PC-9 (cell line): ENCODE measurements at places on chromosomes 1 and 21. TPM values are rescaled to one million over a fixed set of nuclear protein-coding genes. Genes with fewer than 3 reads are reported as not detected.

- no peaks in the 10 kb centered on the region for H3K4me1 ChIP-seq
- DNase-seq: no peak
- H3K4me3 ChIP-seq: no peak overlapping the region
- H3K27ac ChIP-seq: no peak overlapping the region
Measured at GRCh38 chr1:163535807-163536206, 214.1 kb downstream of the NUF2 start.

GRCh38 chr1:5287178-5288150, 633.1 kb downstream of the AJAP1 start:
- no peaks in the 10 kb centered on the region for H3K4me1 ChIP-seq
- H3K27me3 ChIP-seq: no peaks in the 10 kb centered on the region
- H3K36me3 ChIP-seq: no peaks in the 10 kb centered on the region
- no peak overlapping the region for H3K27ac ChIP-seq
- H3K4me3 ChIP-seq: no peak overlapping the region

RCSD1 gene
- not detected in 2 replicates for total RNA-seq

- no peaks in the 10 kb centered on the region for H3K36me3 ChIP-seq
- no peak overlapping the region for H3K27ac ChIP-seq
- H3K27me3 ChIP-seq: no peaks in the 10 kb centered on the region
- no peak overlapping the region for H3K4me3 ChIP-seq
Measured at GRCh38 chr1:26019641-26020315, 1.8 kb upstream of the EXTL1 start.

L1TD1 gene
- 0.10 TPM in 1 of 2 replicates, not detected in the other for total RNA-seq

DNA sequence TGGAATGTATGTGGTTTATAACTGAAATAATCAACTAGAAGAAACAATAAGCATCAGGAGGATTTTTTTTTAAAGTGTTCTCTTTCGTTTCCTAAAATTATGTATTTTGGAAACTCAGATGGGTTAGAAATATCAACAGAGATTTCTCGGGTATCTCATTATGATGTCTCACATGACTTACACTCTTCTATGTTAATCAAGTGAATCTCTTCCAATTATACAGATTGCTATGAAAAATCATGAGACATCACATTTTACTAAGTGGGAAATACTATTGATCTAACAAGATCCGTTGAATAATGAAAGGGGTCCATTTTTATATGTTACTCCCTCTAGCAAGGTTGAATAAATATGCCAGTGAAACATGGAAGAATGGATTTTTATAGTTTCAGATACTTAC, 54.7 kb upstream of the NRIP1 start:
- no peak for DNase-seq
- H3K4me3 ChIP-seq: no peak overlapping the region
- no peak overlapping the region for H3K27ac ChIP-seq
- peaks cover 15% of the 10 kb centered on the region for H3K4me1 ChIP-seq
- H3K27me3 ChIP-seq: no peaks in the 10 kb centered on the region

- no peak overlapping the region for H3K27ac ChIP-seq
- H3K4me1 ChIP-seq: no peaks in the 10 kb centered on the region
- H3K27me3 ChIP-seq: no peaks in the 10 kb centered on the region
- no peak for DNase-seq
- no peaks in the 10 kb centered on the region for H3K36me3 ChIP-seq
Measured at GRCh38 chr21:45196620-45197019, 91.1 kb downstream of the POFUT2 start.

GRCh38 chr1:232951180-232951579, 769 bp downstream of the NTPCR start:
- H3K4me1 ChIP-seq: peaks cover 14% of the 10 kb centered on the region
- H3K36me3 ChIP-seq: 0 out of 2 replicates have a peak, but pooled peaks cover 4% of the 10 kb centered on the region
- peak overlapping the region; percentile 78 for H3K4me3 ChIP-seq
- no peak overlapping the region for H3K27ac ChIP-seq
- DNase-seq: no peak
- no peaks in the 10 kb centered on the region for H3K27me3 ChIP-seq

DNA sequence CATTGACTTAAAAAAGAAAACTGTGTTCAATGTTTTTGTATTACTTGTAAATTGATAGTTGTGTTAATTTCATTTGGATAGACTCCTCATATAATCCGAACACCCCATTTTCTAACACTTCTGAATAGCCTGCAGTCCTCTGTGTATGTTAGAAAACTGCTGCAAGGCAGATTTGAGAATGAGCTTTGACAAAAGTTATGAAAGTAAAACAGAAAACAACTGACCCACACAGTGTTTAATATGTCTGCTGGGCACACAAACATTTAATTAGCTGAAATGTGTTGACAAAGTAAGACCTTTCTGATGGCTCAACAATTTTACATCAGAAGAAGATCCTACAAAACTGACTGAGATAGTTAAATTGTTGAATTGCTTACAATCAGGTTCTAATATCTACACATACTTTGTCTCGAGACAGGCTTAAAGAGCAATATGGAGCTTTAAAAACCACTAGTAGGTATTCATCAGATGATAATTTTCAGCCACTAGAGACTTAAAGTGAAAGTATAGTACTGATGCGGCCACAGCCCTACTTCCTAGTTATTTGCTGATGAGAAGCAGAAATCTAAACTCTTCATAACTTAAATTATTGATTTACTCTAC, 40.0 kb upstream of the PRMT6 start:
- no peak overlapping the region for H3K4me3 ChIP-seq
- no peaks in the 10 kb centered on the region for H3K4me1 ChIP-seq
- no peak for DNase-seq
- H3K27ac ChIP-seq: no peak overlapping the region
- no peaks in the 10 kb centered on the region for H3K36me3 ChIP-seq

GRCh38 chr1:147089457-147089856, 82.8 kb downstream of the PRKAB2 start:
- H3K27ac ChIP-seq: no peak overlapping the region
- H3K36me3 ChIP-seq: no peaks in the 10 kb centered on the region
- H3K4me1 ChIP-seq: 0 out of 2 replicates have a peak, but pooled peaks cover 7% of the 10 kb centered on the region
- no peaks in the 10 kb centered on the region for H3K27me3 ChIP-seq
- no peak for DNase-seq
- H3K4me3 ChIP-seq: no peak overlapping the region

HCRTR1 gene
- not detected in 2 replicates for total RNA-seq

RBM11 gene
- 2.4 and 4.5 TPM in 2 replicates for total RNA-seq

- no peak overlapping the region for H3K27ac ChIP-seq
- no peak overlapping the region for H3K4me3 ChIP-seq
- DNase-seq: no peak
- H3K27me3 ChIP-seq: peaks cover 10% of the 10 kb centered on the region; the same call in 1 of the 2 replicates
Measured at GRCh38 chr1:68331117-68331865, 99.0 kb upstream of the WLS start.

TMEM200B gene
- 1.1 and 1.2 TPM in 2 replicates for total RNA-seq

GRCh38 chr1:29633771-29634170, 397.4 kb downstream of the PTPRU start:
- H3K4me3 ChIP-seq: no peak overlapping the region
- peaks cover 3% of the 10 kb centered on the region; the same call in 1 of the 2 replicates for H3K4me1 ChIP-seq
- no peaks in the 10 kb centered on the region for H3K36me3 ChIP-seq
- H3K27me3 ChIP-seq: no peaks in the 10 kb centered on the region
- no peak overlapping the region for H3K27ac ChIP-seq

GRCh38 chr21:39037807-39038405, 145.3 kb downstream of the PSMG1 start:
- no peak overlapping the region for H3K4me3 ChIP-seq
- H3K4me1 ChIP-seq: no peaks in the 10 kb centered on the region
- H3K27ac ChIP-seq: no peak overlapping the region
- H3K27me3 ChIP-seq: no peaks in the 10 kb centered on the region
- H3K36me3 ChIP-seq: no peaks in the 10 kb centered on the region

DNA sequence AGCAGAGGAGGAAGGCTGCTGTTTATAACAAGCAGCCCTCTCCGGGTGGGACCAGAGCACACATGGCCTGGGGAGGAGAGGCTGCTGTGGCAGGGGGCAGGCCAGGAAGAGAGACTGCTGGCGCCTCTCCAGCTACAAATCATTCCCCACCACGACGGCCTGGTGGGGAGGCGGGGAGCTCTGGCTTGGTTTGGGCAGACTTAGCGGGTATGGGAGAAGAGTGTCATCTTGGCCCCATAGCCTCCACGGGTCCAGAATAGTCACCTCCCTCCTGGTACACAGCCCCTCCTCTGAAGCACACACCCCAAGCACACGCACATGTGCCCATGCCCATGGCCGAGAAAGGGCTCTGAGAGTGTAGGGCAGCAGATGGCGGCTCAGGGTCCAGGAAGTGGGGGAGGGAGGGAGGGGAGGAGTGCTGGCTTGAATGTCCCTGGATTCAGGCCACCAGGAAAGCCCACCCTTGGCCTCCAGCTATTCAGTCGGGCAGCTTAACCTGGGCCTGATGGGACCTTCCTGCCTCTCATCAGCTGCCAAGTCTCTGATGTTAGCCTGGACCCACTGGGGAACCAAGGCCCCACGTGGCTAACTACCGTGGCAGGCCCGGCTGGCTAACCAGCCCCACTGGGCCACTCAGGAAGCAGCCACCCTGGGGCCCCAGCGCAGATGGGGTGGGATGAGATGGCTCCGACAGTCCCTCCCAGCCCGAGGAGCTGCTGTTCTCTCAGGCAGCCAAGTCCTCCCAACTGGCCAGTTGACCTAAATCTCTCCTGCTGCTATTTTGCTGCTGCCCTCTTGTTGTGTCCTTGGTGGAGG, 10.9 kb downstream of the LRP8 start:
- DNase-seq: no peak
- H3K4me1 ChIP-seq: no peaks in the 10 kb centered on the region
- no peaks in the 10 kb centered on the region for H3K36me3 ChIP-seq
- H3K27ac ChIP-seq: no peak overlapping the region
- no peak overlapping the region for H3K4me3 ChIP-seq

SYCP1 gene
- total RNA-seq: not detected in 2 replicates

FCRL6 gene
- not detected in 2 replicates for total RNA-seq

GRCh38 chr21:16538936-16539440, 809.2 kb downstream of the USP25 start:
- DNase-seq: no peak
- no peaks in the 10 kb centered on the region for H3K4me1 ChIP-seq
- H3K27me3 ChIP-seq: no peaks in the 10 kb centered on the region

INSRR gene
- total RNA-seq: not detected in 2 replicates

DNA sequence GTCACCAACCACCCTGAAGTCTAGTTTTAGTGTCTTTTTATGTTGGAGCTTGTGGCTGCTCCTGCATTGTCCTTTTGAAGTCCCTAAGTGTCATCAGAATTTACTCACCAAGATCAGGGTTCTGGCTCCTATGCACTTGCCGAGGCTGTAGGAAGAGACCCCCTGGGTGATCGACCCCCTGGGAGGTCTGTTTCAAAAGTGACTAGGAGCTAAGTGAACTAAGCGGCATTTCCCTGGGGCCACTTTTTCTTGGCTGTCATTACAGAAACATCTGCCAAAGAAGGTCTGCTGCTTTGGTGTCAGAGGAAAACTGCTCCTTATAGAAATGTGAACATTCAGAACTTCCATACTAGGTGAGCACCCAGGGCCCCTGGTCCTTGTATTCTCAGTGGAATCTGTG, 39.4 kb downstream of the ACTN2 start:
- peaks cover 95% of the 10 kb centered on the region for H3K27me3 ChIP-seq
- no peak overlapping the region for H3K4me3 ChIP-seq
- H3K27ac ChIP-seq: no peak overlapping the region
- no peaks in the 10 kb centered on the region for H3K36me3 ChIP-seq
- H3K4me1 ChIP-seq: no peaks in the 10 kb centered on the region

ANKRD45 gene
- 0.28 TPM in 1 of 2 replicates, not detected in the other for total RNA-seq

LCK gene
- total RNA-seq: 2.0 and 2.6 TPM in 2 replicates

GRCh38 chr1:156766298-156767100, 836 bp upstream of the PRCC start:
- H3K4me3 ChIP-seq: peak overlapping the region; percentile 80
- 0 out of 2 replicates have a peak, but pooled peaks cover 11% of the 10 kb centered on the region for H3K36me3 ChIP-seq
- no peaks in the 10 kb centered on the region for H3K27me3 ChIP-seq
- H3K27ac ChIP-seq: peak overlapping the region; percentile 36; the same call in 1 of the 2 replicates
- H3K4me1 ChIP-seq: peaks cover 18% of the 10 kb centered on the region
- no peak for DNase-seq

KRTAP13-2 gene
- not detected in 2 replicates for total RNA-seq

TTC39A gene
- 7.3 and 10.4 TPM in 2 replicates for total RNA-seq

CA14 gene
- 0.95 and 1.7 TPM in 2 replicates for total RNA-seq

ZNF697 gene
- 3.6 and 4.1 TPM in 2 replicates for total RNA-seq

DNA sequence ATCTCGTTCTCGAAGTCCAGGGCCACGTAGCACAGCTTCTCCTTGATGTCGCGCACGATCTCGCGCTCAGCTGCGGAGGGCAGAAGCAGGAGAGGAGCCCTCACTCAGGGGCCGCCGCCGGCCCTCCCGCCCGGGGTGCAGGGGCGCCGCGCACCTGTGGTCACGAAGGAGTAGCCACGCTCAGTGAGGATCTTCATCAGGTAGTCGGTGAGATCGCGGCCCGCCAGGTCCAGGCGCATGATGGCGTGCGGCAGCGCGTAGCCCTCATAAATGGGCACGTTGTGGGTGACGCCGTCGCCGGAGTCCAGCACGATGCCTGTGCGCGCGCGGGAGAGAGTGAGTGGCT, 1.8 kb downstream of the ACTA1 start:
- DNase-seq: no peak
- H3K27ac ChIP-seq: no peak overlapping the region
- H3K36me3 ChIP-seq: no peaks in the 10 kb centered on the region
- no peaks in the 10 kb centered on the region for H3K27me3 ChIP-seq

LENEP gene
- 1.2 and 1.3 TPM in 2 replicates for total RNA-seq

- no peaks in the 10 kb centered on the region; the same call in 1 of the 2 replicates for H3K36me3 ChIP-seq
- H3K4me1 ChIP-seq: peaks cover 38% of the 10 kb centered on the region
- no peaks in the 10 kb centered on the region for H3K27me3 ChIP-seq
- DNase-seq: no peak
Measured at GRCh38 chr1:203629507-203630082, 3.0 kb downstream of the ATP2B4 start.

LEMD1 gene
- total RNA-seq: 16.7 and 22.1 TPM in 2 replicates

DNA sequence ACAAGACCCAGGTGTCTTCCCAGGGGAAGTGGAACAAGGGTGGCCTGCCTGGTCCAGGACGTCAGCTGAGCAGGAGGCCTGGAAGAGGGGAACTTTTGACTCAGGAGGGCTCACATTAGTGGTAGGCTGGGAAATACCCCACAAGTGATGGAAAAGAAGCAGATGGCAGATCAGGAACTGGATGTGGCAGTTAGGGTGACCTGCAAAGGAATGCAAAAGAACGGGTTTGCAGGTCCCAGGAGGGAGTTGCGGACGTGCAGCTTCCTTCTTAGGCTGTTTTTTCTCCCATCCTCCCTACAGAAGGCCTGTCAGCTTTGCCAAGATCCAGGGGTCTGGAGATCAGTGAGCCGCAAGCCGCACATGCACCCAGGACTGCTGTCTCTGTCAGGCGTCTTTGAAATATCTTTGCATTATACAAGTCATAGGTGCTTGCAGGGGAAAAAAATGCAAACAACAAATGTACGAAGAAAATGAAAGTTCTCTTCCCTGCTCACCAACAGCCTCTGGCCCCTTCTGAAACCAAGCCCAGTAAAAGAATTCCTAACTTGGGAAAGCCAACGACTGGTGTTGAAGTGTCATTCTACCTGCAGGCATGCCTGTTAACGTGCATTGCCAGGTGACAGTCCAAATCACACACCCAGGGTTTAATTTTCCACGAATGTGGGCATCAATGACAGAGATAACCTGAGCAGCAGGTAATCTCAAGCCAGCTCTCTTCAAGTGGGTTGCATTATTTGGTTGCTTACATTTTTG, 34.4 kb downstream of the NENF start:
- peak overlapping the region; percentile 69 for H3K27ac ChIP-seq
- DNase-seq: peak; percentile 91
- H3K4me1 ChIP-seq: peaks cover 38% of the 10 kb centered on the region
- H3K27me3 ChIP-seq: no peaks in the 10 kb centered on the region
- no peaks in the 10 kb centered on the region for H3K36me3 ChIP-seq
- H3K4me3 ChIP-seq: peak overlapping the region; percentile 42; the same call in 1 of the 2 replicates
